Activated T-cell treated with anti-CD3 and anti-CD28 coated beads, Interleukin-2, amount 50 U/mL, for 48 hours (primary cell): ENCODE measurements at places on chromosomes 11 and 22.

DNA sequence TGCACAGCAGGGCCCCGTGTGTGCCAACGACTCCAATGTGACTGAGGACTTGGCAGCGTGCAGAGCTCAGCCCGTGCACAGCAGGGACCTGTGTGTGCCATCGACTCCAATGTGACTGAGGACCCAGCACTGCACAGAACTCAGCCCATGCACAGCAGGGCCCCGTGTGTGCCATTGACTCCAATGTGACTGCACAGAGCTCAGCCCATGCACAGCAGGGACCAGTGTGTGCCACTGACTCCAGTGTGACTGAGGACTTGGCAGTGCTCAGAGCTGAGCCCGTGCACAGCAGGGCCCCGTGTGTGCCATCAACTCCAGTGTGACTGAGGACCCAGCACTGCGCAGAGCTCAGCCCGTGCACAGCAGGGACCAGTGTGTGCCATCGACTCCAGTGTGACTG is 347.8 kb upstream of the B3GAT1 start:
- no peak for DNase-seq

DNA sequence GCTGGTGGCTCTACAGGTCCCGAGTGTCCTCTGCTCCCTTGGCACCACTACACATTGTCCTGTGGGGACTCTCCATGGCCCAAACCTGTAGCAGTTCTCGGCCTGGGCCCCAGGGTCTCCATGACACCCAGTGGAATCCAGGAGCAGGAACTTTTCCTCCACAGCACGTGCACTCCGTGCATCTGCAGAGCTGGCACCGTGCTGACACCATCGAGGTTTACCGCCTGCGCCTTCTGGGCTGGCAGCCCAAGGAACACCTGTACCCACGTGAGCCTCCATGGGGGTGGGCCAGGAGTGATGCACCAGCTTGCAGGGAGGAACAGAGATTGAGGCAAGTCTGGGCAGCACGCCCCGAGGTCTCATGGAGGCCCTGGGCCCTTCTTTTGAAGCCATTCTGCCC is 25.2 kb downstream of the TSPAN32 start:
- DNase-seq: no peak

GRCh38 chr11:105137286-105137685 is 2.3 kb downstream of the CARD18 start:
- no peak for DNase-seq

DNA sequence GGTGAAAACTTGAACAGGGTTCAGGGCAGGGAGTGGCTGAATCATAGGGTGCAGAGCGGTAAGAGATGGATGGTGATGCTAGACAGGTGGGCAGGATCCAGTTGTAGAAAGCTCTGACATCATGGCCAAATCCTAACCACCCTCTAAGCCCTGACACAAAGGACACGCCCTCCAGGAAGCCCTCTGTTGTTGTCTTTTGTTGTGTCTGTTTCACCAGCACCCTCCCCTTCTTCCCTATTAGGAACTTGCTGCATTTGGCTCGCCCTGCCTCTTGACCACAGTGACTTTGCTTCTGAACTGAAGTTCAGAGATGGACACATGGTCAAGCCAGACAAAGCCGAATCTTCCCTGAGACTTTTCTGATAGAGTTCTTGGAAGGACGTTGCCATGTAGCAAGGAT is 14.2 kb upstream of the APOL6 start:
- no peak for DNase-seq

DNA sequence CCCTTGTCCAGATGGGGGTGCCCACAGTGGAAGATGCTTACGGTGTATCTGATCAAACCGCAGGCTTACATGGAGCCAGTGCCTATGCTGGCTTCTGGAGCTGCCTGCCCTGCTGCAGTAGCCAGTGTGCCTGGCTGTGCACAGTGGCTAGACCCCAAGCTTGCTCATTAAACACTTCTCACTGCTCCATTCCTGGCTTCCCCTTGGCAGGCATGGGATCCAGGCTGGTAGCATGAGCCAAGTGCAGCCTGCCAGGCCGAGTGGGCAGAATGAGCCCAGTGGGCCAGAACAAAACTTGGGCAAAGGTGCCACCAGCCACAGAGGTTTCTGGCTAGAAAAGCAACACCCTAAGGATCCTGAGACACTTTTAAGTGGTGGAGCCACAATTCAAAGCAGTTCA is 55.4 kb upstream of the B3GNT6 start:
- no peak for DNase-seq

- DNase-seq: peak; percentile 75
Observed at GRCh38 chr22:26756675-26757293, 99.4 kb downstream of the MIAT start.

DNA sequence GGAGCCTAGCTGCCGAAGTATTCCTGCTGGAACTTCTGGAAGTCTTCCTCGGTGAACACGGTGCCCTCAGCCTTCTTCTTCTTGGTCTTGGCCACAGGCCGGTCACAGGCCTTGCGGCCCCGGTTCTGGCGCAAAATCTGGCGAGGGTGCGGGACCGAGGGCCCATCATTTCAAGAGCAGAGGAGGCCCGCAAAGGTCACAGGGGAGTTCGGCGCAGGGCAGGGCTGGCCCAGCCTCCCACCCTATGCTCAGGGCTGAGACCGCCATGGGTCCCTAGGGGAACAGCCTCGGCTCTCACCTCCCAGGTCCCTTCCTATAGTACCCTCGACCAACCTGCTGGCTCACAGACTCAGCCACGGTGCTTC is 3.1 kb downstream of the RPS19BP1 start:
- DNase-seq: no peak

DNA sequence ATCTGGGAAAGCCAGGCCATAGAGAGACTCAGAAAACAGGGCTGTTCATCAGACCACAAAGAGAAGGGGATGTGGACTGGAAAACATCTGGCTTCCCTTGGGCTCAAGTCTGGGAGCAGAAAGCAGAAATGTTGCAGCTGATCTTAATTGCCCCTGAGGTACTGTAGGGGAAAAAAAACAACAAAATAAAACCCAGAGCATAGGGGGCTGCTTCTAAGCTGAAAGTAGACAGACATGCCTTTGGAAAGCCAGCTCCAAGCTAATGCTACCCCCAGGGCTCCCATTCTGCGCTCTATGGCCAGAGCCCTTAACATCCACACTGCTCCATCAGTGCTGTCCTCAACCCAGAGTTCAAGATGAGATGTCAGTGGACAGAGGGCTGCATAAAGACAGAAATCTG is 2.0 kb upstream of the PACSIN3 start:
- DNase-seq: no peak

GRCh38 chr11:116226731-116227130 is 546.1 kb downstream of the BUD13 start:
- no peak for DNase-seq
